ENCODE measurements at places on chromosomes 4 and X. TPM values are rescaled to one million over a fixed set of nuclear protein-coding genes. Genes with fewer than 3 reads are reported as not detected.

The RBM47 gene
- 64.4 TPM for total RNA-seq

The PAPSS1 gene
- total RNA-seq, result 121 TPM

DNA sequence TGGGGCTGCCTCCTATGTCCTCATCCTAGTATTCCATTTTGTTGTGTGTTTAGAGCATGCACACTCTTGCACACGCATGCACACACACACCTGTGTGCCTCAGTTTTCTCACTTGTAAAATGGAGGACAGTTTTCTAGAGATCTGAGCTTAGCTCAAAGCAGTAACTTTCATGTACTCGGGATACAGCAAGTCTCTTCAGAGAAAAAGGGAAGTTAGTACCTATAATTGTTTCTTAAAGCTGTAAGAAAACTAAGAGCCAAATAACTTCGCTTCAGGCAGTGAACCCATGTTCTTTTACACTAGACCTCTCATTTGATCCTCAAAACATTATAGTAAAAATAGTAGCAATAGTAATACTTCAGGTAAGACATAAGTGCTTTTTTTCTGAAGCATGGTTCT, 49.6 kb downstream of the KIT start:
- H3K4me3 ChIP-seq, result no peak overlapping the region
- H3K36me3 ChIP-seq, result peaks cover 89% of the 10 kb centered on the region
- no peak overlapping the region for H3K27ac ChIP-seq
- DNase-seq, result no peak

DNA sequence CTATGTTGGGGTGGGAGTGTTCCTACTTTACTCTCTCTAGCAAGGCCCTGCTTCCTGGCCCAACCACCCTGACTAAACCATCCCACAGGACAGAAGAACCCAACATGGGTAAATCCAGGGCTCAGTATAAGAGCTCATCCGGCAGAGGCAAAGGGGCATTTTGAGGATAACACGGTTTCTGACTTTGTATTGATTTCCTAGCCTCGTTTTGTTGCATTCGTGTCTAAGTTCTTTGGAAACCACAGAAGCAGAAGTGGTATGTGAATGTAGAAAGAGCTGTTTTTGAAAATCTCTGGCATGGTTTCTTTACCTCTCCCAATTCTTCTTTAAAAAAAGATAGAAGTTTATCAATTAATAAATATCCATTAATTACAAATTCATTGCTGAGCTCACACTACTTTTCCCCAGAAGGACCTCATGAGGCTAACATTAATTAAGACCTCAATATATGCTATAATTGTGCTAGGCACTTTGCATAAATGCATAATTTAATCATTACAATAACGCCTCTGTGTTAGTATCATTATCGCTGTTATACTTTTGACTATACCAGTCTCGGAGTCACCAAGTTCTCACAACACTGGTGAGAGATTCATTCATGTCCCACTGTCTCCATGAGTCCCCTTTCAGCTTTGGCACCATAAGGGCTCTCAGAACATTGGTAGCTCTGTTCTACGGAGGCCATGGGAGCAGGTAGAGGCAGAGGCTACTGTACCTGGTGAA, 5.8 kb upstream of the CLNK start:
- H3K36me3 ChIP-seq, result no peaks in the 10 kb centered on the region
- no peaks in the 10 kb centered on the region for H3K4me1 ChIP-seq
- no peak for DNase-seq
- no peak overlapping the region for H3K27ac ChIP-seq
- H3K27me3 ChIP-seq, result no peaks in the 10 kb centered on the region

Data from endodermal cell (in vitro differentiated cells).